ENCODE measurements at places on chromosomes 16 and 17.

- no peak for DNase-seq
Measured at GRCh38 chr16:84482001-84482891, 22.2 kb downstream of the MEAK7 start.

DNA sequence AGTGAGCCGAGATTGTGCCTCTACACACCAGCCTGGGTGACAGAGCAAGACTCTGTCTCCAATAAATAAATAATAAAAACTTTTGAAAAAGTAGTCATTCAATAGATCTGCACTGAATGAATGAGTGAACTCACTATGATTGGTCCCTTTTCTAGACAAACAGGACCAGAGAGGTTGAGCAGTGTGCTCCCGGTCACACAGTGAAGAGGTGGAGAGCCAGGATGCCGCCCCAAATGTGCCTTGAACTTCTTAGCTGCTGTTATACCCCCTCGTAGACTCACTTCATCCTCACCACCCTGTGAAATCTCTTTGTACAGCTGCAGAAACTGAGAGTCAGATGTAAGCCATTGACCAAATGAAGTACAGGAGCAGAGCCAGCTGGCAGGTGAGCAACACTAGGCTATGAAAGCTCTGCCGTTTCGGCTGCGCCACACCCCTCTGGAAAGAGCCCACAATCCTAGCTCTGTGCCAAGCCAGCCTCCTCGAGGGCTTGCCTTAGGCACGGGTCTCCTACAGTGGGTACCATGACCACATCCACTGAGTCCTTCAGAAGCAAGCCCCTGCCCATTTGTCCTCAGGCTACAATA is 7.8 kb upstream of the KIAA0513 start:
- no peak for DNase-seq

GRCh38 chr16:2713985-2714774 is 5.8 kb downstream of the PRSS27 start:
- no peak for DNase-seq

DNA sequence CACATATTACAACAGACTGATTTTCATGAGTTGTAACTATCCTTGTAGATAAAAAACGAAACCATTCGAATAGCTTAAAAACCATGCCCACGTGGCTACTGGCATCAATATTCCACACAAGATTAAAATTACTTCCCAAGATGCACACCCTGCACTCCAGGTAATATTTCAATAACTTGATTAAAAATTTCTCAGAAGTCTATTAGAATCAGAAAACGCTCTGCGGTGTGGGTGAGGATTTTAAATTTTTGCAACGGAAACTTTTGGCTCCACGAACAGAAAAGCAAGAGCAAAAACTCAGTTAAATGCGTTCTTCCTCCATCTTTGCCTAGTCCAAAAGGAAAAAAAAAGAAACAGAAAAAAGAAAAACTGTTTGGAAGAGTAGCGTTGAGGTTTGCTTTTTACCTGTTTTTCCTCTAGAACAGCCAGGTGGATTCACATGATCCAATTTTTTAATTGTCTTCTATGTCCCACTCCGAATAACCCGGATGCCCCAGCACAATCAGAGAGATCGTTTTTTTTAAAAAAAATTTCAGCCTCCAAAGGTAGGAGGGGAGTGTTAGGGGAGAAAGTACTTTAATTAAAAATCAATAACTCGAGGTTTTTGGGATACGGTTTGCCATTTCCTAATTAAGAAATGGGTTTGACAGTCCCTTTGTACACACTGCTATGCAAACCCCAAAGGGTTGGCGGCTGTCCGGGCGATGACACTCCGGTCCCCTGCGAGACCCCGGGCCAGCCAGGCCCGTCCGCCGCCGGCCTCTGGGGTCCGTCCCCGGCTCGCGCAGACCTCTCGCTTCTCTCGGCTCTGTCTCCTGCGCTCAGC is 708 bp upstream of the NFAT5 start:
- no peak for DNase-seq

DNA sequence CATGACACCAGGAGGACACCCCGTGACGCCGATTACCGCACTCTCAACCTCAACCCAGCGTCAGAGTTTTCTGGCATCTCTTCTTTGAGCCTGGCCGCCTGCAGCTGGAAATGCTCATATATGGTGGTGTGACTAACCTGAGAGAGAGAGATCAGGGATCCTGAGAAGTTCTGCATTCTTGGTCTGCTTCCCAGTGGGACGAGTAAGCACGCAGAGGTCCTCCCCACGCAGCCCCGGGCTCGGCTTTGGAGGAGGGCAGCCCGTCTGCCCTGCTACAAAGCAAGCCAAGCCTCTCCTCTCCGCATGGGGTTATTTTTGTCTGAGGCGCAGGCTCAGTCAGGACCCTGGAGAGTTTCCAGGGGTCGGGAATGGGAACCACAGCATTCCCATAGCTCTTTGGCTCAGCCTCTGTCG is 16.5 kb downstream of the CRISPLD2 start:
- no peak for DNase-seq

- no peak for DNase-seq
Measured at GRCh38 chr16:26204138-26204537, 512.4 kb downstream of the HS3ST4 start.

GRCh38 chr17:42761638-42762037 is 611 bp downstream of the RAMP2 start:
- DNase-seq = no peak

DNA sequence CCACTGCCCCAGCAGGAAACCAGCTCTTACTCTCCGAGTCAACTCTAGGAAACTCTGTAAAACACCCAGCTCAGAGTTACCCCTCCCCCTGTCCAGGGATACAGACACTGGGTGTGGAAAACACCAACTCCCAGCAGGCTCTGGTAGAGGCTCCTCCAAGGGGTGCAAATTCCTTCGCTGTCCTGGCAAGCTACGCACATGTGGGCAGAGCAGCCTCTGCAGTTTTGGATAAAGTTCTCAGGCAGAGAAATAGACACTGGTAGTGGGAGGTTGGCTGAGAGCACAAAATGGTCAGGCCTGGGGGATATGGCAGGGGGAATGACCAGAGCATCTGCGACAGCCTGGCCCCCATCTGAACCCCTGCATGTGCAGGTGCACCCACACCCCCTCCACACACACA is 146.9 kb upstream of the SDK2 start:
- no peak for DNase-seq

DNA sequence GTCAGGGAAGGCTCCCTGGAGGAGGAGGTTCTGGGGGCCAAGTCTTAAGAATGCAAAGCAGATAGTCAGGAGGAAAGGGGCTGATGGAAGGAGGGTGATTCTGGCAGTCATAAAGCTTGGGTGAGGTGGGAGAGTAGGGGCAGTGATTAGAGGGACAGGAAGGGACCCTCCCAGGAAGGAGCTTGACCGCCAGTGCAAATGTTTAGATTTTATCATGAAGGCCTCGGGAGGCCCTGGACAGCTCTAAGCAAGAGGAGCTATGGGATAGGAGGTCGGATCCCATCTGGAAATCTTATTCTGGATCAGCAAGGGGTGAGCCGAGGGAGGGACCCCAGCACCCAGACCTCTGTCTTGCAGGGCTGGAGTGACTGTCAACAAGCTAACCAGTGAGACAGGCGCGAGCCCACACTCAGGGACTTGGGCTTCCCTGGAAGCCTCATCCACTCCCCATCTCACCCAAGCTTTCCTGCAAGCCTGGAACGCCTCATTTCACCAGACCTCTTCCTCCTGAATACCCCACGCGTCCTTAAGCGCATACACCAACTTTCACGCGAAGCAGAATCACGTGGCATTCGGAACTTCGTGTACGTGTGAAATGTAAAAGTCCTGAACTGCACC is 52.0 kb upstream of the CBX4 start:
- no peak for DNase-seq

DNA sequence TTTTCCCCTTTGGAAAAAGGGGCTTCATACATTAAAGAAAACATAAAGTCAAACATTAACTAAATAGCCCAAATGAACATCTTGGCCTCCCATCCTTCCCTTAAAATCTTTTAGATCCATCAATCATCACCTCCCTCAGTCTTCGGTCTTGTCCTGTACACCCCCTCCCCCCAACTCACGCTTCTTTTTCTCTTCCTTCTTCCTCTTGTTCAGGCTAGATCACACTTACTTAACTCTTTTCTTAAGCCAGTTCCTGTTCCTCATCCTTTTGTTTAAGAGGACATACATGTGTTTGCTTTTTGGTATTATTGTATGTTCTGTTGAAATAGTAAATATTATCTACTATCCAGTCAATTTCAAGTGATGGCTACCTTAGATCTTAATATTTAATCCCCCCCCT is 5.5 kb downstream of the MFSD6L start:
- DNase-seq = no peak

- DNase-seq = no peak
Measured at GRCh38 chr16:72015124-72015523, 6.6 kb downstream of the DHODH start.

GRCh38 chr16:11665071-11665491 is 3.2 kb upstream of the SNN start:
- DNase-seq = no peak

GRCh38 chr17:68812876-68813584 is 142.2 kb downstream of the ABCA8 start:
- no peak for DNase-seq

- DNase-seq = no peak
Measured at GRCh38 chr16:28531777-28532744, 6.7 kb downstream of the NUPR1 start.

- no peak for DNase-seq
Measured at GRCh38 chr16:54792811-54793210, 137.9 kb upstream of the IRX5 start.

DNA sequence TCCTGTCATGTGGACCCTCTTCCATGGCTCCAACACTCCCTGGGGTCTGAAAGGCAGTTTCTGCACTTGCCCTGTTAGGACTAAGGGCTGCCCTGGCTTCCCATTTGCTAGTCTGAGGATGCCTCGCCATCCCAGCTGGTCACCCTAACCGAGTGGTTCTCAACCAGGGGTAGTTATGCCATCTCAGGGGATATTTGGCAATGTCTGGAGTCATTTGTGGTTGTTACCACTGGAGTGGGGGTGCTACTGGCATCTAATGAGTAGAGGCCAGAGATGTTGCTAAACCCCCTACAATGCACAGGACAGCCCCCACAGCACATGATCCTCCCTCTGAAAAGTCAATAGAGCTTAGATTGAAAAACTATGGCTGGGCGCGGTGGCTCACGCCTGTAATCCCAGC is 26.9 kb upstream of the CDH1 start:
- DNase-seq = no peak

GRCh38 chr16:51337662-51338061 is 186.6 kb upstream of the SALL1 start:
- DNase-seq = no peak

GRCh38 chr17:47604598-47604927 is 45.2 kb upstream of the KPNB1 start:
- no peak for DNase-seq

DNA sequence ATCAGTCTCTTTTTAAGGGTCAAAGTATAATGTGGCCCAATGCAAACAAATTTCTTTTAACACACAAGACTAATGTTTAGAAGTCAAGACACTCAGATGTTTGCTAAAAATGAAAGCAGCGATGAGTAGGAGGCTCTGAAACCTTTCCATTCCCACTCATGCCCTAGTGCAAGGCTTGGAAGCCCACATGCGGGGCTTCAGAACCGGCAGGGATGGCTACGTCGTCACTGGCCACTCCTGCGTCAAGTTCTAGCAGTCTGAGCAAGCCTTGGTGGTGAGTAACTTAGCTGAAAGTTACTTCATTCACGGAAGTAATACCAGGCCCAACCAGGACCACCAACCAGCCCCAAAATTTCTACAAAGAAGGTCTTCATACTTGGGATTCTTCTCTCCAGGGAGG is 14.8 kb upstream of the TMED6 start:
- DNase-seq = no peak

- DNase-seq = no peak
Measured at GRCh38 chr17:46984892-46985291, 5.8 kb upstream of the RPRML start.
